ENCODE measurements at places on chromosomes 16 and 17.

GRCh38 chr17:58420827-58421226, 3.5 kb upstream of the RNF43 start:
- DNase-seq, result no peak

DNA sequence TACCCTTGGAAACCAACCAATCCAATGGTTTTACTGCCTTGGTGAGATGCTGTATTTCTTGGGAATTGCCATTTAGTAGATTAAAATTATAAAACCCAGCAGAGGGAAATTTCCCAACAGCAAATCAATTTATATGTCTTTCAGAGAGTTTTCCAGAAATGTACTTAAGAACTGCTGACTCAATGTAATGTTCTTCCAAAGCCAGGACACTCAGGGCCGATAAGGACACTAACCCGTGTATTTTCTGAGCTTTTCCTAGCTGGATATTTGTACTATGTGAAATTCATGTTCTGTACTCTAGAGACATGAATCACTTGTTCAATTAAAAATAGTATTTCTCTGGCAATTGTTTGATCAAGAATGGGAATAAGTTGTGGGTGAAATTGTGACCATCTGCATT, 121.4 kb downstream of the KCNJ2 start:
- DNase-seq, result no peak

DNA sequence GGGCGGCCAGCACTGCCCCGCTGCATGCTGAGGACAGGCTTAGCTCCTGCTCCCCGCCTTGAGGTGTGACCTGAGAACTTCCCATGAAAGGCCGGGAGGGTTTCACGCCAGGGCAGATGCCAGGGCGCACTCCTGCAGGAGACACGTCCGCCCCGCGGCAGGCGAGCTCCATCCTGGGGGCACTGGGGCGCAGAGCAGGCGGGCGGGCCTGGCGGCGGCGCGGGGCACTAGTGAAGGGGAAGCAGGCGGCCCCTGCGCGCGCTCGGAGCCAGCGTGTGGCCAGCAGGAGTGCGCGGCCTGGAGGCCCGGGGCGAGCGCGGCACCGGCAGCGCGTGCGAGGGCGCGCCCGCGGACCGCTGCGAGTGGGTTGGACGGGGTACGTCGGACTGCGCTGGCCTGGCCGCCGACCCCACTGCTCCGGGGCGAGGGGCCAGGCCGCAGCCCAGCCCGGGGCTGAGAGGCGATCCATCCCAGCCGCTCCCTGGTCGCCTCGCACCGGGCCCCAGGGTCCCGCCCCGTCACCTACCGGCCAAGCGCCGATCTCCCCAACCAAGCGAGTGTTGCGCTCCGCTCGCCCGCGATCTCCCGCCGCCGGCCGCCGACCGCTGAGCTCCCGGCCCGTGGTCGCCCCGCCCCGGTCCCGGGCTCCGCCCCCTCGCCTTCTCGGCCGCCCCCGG, at the start of gene MAP3K14:
Gene MAP3K14 (minus strand): TSS at position 587 of the 677 bp plus-strand sequence. CDS start 26,275 bp downstream, outside the sequence.
- peak; percentile 52 for DNase-seq

DNA sequence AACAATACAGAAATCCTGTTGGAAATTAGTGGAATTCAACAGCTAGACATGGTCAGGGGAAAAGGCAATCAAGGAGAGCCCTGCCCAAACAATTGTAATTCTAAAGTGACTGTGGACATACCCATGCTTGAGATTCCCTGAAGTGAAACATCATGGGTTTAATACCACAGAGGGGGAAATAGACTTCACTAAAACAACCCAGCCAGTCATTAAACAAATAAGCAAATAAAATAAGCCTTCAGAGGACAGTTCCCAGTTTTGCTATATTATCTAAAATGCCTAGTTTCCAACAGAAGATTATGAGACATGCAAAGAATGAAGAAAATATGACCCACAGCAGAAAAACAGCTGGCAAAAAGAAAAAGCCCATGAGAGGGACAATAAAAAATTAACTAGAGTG, 376.3 kb downstream of the CDH8 start:
- no peak for DNase-seq

DNA sequence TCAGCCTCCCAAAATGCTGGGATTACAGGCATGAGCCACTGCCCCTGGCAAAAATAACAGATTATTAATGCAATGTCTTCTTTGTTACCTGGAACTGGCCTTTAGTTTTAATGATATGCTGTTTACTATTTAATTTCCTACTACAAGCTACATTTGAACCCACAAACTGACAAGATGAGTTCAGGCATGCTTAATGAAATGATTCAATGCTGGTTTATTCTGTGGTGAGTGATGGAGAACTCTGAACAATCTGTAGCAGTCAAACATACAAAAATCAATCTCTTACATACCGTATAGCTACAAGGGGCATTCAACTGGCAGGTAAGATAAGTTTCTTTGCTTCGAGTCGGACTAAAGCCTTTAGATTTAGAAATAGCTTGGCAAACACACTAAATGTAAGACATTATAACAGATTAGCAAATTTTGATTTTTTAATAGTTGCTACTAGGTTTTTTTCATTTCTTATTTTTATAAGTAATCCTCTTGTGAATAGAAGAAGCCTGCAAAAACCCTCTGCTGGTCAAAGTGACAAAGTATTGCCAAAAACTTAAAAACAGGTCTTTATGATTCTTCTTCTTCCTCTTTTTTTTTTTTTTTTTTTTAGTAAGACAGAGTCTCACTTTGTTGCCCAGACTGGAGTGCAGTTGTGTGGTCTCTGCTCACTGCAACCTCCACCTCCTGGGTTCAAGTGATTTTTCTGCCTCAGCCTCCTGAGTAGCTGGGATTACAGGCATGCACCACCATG, 138.5 kb downstream of the SSH2 start:
- DNase-seq, result no peak

DNA sequence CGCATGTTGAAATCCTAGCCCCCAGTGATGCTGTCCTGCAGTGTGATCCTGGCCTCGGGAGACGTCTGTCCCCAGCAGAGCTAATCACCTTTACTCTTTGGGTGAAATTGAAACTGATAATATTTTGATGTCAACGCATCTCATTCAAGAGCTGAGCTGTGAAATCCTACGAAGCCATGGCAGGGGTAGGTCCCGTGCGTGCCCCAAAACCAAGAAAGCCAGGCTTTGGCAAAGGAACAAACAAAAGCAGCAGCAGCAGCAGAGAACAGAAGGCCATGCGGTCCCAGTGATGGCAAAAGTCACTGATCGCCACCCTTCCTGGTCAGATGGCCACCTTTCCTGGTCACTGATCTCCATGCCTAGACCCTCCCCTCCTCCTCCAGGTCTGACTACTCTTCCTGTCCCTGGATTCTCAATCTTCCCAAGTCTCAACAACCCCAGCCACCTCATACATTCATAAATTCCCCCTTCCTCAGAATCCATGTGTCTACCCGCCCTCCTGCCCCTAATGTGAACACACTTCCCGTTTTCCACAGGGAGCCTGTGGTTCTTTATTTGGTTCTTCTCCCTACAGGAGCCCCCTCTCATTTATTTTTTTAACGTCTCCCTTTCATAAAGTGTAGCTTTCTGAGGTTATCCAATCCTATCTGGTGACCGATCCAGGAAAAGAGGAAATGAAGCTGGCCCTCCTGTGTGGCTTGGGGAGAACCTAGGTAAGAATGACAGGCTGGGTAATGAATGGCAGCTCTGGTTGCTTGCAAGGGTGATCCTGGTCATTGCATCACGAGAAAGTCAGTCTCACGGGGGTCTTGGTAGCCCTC, 50.3 kb downstream of the CPPED1 start:
- no peak for DNase-seq

GRCh38 chr17:44467108-44467507, 36.1 kb downstream of the GPATCH8 start:
- DNase-seq, result no peak

DNA sequence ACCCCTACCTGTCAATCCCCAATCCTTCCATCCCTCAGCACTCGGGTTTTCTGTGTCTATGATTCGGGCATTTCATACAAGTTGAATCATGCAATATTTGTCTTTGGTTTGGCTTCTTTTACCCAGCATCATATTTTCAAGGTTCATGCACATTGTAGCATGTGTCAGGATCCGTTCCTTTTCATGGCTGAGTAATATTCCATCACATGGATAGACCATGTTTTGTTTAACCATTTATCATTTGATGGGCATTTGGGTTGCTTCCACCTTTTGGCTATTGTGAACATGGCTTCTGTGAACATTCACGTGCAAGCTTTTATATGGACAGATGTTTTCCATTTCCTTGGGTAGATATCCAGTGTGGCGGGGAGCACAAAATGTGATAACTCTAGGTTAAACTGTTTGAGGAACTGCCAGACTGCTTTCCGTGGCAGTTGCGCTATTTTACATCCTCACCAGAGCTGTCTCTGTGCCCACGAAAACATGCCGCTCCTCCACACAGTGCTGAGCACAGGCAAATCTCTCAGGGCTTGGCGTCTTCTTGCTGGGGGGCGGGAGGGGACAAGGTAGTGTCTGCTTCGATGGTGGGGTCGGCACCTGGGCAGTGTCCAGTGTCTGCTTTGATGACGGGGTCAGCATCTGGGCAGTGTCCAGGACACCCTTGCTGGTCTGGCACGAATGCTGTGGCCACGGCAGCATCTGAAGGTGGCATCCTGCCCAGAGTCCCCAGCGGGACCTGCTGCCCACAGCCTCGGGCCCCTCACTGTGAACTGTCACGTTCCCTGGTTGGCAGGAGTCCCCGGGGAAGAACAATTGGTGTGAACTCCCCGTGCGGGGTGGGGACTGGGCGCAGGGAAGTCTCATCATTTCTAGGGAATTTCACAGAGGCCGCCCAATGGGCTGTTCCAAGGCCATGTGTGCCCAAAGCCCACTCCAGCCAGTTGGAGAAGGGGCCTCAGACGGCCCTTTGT, 32.4 kb upstream of the JPH3 start:
- DNase-seq, result no peak

DNA sequence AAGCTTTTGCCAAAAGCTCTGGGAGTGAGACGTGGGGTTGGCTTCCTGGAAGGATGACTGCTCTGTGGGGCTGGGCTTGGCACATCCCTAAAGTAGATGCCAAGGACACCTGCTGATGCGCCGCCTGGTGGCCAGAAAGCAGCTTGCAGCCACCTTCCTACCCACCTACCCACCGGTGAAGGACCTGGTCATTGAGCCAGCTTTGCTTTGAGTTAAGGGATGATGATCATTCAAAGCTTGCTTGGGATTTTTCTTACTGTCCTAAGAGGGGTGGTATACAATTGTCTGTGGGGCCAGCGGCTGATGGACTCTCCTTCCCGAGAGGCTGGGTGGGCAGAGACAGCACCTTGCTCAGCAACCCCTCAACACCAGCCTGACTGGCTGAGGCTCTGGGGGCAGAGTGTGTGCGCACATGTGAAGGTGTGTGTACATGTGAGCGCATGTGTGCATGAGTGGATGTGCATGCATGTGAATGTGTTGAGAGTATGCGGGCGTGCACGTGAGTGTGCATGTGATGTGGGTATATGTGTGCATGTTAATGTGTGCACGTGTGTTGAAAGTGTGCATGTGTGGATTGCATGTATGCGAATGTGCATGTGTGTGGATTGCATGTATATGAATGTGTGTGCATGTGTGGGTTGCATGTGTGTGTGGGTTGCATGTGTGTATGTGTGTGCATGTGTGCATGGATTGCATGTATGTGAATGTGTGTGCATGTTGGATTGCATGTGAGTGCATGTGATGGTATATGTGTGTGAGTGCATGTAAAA, 18.6 kb downstream of the C1QTNF1 start:
- DNase-seq, result peak; percentile 76

- no peak for DNase-seq
Measured at GRCh38 chr16:56551796-56552738, 12.8 kb upstream of the MT4 start.

GRCh38 chr16:53895433-53895832, 191.5 kb downstream of the FTO start:
- DNase-seq, result no peak

GRCh38 chr16:55189682-55190636, 134.0 kb upstream of the IRX6 start:
- DNase-seq, result no peak

All from activated CD4-positive, alpha-beta T cell treated with anti-CD3 and anti-CD28 coated beads, Interleukin-2, amount 50 U/mL, for 48 hours (primary cell).